ENCODE measurements at places on chromosomes 2 and 18.

DNA sequence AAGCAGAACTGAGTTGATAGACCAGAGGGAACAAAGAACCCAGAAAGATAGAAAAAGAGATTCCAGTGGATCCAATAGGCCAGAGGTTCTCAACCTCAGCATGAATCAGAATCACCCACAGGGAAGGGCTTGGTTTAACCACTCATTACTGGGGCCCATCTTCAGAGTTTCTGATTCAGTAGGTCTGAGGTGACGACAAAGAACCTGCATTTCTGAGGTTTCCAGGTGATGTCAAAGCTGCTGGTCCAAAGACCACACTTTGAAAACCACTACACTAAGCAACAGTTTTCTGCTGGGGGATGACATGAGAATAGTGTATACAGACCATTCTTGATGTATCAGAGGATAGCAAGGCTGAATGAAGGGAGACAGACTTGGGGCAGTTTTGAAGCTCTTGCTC is 296.9 kb upstream of the STON1 start:
- DNase-seq = no peak

GRCh38 chr18:10386956-10387355 is 67.5 kb upstream of the APCDD1 start:
- no peak for DNase-seq

DNA sequence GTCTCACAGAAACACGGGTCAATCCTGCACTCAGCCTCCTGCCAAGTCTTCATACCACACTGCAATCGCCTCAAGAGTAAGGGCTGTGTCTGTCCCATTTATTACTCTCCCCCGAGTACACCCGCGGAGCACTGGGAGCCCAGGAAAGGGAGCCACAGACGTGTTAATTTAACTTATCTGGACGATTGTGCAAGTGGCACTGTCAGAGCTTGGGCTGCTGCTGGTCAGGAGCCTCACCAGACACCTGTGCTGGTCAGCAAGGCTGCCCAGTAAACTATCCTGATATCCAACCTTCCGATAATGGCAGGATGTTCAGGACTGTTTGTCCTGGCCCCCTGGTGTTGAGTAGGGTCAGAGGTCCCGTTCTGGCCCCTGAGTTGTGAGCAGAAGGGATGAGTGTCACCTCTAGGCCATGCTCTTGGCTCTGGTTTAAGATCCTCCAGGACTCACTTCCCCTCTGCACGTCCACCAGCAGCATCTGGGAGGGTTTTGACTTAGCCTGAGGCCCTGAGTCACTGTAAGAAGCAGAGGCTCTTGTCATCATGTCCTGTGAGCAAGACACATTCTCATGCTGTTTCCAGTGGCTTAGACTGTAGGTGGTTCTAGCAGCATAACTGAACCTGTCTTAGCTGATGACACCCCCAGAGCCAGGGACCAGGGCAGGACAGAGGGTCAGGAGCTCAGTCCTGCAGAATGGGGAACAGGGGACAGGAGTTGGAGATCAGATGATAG is 82.5 kb upstream of the ARL4C start:
- DNase-seq = no peak

DNA sequence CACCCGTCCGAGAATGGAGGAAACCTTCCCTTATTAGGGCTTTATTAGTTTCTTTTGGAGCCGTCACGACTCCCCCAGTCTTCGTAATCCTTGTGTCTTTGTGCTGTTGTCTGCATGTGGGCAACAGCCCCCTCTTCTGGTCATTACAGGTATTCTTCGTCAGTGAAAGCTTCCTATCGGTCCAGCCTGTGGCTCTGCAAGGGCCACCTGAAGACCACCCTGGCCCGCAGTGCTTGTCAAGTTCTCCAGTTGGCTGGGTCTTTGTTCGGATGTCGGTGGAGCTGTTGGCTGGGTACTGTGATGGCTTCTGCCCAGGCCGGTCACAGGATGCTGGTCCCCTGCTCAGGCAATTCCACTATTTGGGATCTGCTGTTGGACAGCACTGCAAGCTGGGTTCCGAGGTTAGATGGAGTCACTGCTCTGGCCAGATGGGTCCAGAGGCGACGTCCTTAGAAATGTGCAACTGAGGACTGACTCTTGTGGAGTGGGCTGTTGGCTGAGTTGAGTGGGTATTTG is 19.2 kb downstream of the E2F6 start:
- DNase-seq = peak; percentile 34

- no peak for DNase-seq
Measured at GRCh38 chr2:138507267-138507666, 5.7 kb downstream of the SPOPL start.

- no peak for DNase-seq
Measured at GRCh38 chr2:1366546-1367134, 46.6 kb upstream of the TPO start.

- no peak for DNase-seq
Measured at GRCh38 chr18:75592527-75592926, 165.0 kb upstream of the SMIM21 start.

DNA sequence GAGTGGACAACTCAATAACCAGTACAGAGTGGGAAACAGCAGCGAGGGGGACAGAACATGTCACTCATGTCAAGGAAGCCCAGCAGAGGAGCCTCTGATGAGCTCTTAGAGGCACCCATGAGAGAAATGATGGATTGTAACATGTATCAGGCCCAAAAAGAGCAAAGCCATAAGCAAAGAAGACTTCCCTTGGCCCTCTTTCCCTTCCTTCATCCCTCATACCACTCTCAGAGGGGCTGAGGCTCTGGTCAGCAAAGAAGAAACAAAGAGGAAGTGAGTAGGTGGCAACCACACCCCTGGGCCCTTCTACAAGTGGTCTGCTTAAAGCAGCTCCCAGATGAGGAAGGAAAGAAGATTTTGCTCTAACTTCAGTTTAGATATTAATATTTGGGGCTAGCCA is 112.8 kb downstream of the CDC42EP3 start:
- peak; percentile 62 for DNase-seq

- DNase-seq = no peak
Measured at GRCh38 chr2:164589522-164589921, 31.8 kb downstream of the GRB14 start.

GRCh38 chr18:9906481-9906880 is 7.3 kb upstream of the VAPA start:
- no peak for DNase-seq

DNA sequence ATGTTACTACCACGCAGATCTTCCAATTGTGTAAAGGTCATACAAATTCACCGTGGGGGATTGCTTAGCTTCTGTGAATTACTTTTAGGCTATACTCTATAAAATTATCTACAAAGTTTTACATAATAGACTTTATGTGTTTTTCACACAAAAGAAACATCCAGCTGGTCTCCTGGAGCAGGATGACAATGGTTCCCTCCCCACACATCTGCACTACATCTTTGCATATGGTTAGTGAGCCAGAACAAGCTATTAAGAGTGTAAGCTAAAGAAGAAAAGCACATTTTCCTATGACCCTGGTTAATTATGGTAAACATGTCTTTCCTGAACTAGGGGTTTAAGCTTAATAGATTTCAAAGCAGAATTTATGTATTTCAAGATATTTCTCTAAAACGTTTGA is 295.1 kb downstream of the ASXL3 start:
- DNase-seq = no peak

- DNase-seq = no peak
Measured at GRCh38 chr2:177413703-177414102, 21.1 kb downstream of the AGPS start.

- DNase-seq = peak; percentile 66
Measured at GRCh38 chr2:157468931-157469708, 25.2 kb upstream of the CYTIP start.

DNA sequence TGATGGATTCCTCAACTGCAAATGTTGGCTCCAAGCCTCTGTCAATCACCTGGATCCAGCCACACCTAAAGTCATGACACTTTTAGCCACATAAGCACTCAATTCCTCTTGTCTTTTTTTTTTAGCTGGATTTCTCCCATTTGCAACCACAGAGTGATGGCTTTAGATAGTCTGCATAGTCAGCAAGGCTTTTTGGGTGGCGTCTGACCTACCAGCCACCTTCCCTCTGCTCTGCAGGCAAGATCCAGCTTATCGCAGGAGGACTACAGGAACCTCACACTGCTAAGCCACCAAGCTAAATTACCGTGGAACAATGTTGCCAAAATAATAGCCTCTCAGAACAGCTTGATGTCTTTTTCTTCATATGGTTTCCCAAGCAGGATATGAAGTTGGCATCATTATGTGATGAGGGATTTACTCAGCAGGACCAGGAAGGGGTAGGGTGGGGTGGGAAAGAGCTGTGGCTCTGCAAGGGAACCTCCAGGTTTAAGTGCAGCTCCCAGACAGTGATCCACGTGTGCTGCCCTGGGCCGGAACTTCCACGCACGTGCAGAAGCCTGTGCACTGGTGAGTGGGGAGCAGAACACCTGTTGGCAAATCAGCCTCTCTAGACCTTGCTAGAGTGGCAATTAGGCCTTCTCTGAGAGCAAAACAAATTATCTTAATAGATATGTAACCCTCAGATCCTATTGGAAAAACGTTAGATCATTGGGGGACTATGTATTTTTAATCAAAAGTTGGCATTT is 170.6 kb upstream of the NCK2 start:
- DNase-seq = no peak

DNA sequence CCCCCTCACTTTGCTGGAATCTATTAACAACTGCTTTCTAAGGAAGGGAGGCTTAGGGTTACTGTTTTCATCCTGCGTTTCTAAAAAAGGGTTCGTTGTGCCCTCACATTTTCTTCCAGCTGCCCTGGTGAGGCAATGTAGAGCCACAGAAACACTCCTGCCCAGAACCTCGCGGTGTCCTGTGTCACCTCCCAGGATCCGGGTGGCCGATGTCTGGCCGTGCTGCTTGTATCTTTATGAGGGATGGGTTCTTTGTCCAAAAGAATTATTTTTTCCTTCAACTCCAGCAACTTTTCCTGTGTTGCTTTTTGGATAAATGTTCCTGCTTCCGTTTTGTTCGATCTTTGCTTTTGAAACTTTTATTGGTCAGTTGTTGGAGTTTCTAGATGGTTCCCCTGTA is 291.8 kb upstream of the HS6ST1 start:
- DNase-seq = no peak

- no peak for DNase-seq
Measured at GRCh38 chr2:239398521-239398921, 2.3 kb downstream of the HDAC4 start.

GRCh38 chr2:145861940-145862339 is 1342.0 kb upstream of the ZEB2 start:
- no peak for DNase-seq

DNA sequence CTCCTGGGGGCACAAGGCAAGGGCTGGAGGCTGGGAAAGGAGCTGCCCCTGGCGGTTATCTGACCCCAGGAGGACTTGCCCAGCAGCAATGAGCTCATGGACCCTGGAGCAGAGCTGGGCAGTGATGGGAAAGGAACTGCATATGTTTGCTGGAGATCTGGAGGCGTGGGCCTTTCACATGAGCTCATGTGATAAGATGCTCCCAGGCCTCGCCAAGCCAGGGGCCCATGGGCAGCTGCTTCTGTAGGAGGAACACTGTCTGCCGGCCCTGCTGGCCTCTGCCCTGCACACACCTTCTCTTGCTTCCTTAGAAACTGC is 9.0 kb upstream of the NPPC start:
- DNase-seq = no peak

- no peak for DNase-seq
Measured at GRCh38 chr2:126889071-126889470, 9.6 kb upstream of the TEX51 start.

- no peak for DNase-seq
Measured at GRCh38 chr2:112666761-112667122, 21.0 kb downstream of the SLC20A1 start.

DNA sequence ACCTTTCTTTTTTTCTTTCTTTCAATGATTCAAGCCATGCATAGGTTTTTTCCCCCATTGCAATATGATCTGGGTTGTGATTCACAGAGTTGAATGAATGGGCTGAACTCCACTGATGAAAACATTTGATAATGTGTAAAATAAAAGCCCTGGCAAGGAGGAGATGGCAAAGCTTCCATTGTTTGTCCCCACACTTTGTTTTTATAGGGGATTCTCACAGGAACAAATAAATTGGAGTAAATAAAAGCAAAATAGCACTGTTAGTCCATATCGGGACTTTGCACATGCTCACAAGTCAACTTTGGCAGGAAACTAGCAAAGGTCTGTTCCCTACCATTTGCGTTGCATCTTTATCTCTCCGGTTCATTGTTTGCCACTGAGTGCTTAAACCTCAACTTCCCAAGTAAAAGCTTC is 55.7 kb downstream of the MEIS1 start:
- DNase-seq = no peak

GRCh38 chr2:19021721-19022120 is 336.7 kb downstream of the OSR1 start:
- no peak for DNase-seq

- no peak for DNase-seq
Measured at GRCh38 chr2:30293303-30293921, 62.1 kb downstream of the LBH start.
